ENCODE measurements at places on chromosomes 5 and 9.

GRCh38 chr5:97778451-97778850 is 595.4 kb upstream of the RIOK2 start:
- H3K36me3 ChIP-seq, result no peaks in the 10 kb centered on the region
- H3K27me3 ChIP-seq, result no peaks in the 10 kb centered on the region
- DNase-seq, result no peak
- H3K27ac ChIP-seq, result no peak overlapping the region
- H3K4me3 ChIP-seq, result no peak overlapping the region
- H3K4me1 ChIP-seq, result no peaks in the 10 kb centered on the region

GRCh38 chr9:111020594-111020993 is 17.7 kb downstream of the LPAR1 start:
- no peak for DNase-seq
- no peaks in the 10 kb centered on the region for H3K36me3 ChIP-seq
- peak overlapping the region; percentile 11 for H3K27ac ChIP-seq
- no peaks in the 10 kb centered on the region for H3K27me3 ChIP-seq

GRCh38 chr9:124765439-124765835 is 5.7 kb downstream of the NR6A1 start:
- H3K27ac ChIP-seq, result no peak overlapping the region
- H3K4me1 ChIP-seq, result peaks cover 15% of the 10 kb centered on the region
- no peaks in the 10 kb centered on the region for H3K36me3 ChIP-seq
- no peak overlapping the region for H3K4me3 ChIP-seq

DNA sequence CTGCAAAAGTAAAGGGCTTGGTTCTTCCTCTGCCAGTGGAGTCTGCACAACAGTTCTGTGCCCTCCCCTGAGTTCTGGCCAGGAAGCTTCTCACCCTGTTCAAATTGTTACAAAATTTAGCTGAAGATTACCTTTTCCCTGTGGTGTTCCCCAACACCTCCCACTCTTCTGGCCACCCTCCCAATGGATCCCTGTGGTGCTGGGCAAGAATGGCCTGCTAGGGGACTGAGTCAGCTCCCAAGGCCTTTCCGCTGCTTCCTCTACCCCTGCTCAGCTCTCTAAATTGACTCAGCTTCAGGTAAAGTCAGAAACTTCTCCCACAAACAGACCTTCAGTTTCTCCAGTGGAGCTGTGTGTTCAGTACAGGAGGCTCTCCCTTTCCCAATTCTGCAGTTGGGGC is 186.0 kb downstream of the NR2F1-AS1 start:
- DNase-seq, result no peak
- no peak overlapping the region for H3K4me3 ChIP-seq
- no peaks in the 10 kb centered on the region for H3K27me3 ChIP-seq
- no peak overlapping the region for H3K27ac ChIP-seq

GRCh38 chr5:102554082-102554481 is 55.3 kb upstream of the SLCO6A1 start:
- no peak overlapping the region for H3K4me3 ChIP-seq
- no peaks in the 10 kb centered on the region for H3K4me1 ChIP-seq
- H3K27me3 ChIP-seq, result no peaks in the 10 kb centered on the region
- H3K27ac ChIP-seq, result no peak overlapping the region

Data from stomach (tissue), 19 donors.